Esophagus muscularis mucosa (tissue), 4 donors: ENCODE measurements at places on chromosomes 1 and 21. TPM values are rescaled to one million over a fixed set of nuclear protein-coding genes. Genes with fewer than 3 reads are reported as not detected.

RPE65 gene
- total RNA-seq = not detected

RAVER2 gene
- 17.9 TPM for total RNA-seq

KRTAP12-2 gene
- not detected for total RNA-seq

VHLL gene
- not detected for total RNA-seq

CCT3 gene
- total RNA-seq = 172 TPM

GSTM1 gene
- total RNA-seq = not detected

HSD11B1 gene
- 5.4 TPM for total RNA-seq

BGLAP gene
- not detected for total RNA-seq

FTCD gene
- not detected for total RNA-seq

RAB29 gene
- total RNA-seq = 50.4 TPM

GRCh38 chr1:99685516-99686180 lies 39.7 kb downstream of the PALMD start:
- no peaks in the 10 kb centered on the region for H3K27me3 ChIP-seq
- peak; percentile 93 for DNase-seq
- H3K27ac ChIP-seq = peak overlapping the region; percentile 58

GRCh38 chr1:107555578-107555977 lies 409.4 kb downstream of the VAV3 start:
- no peak overlapping the region for H3K27ac ChIP-seq
- no peaks in the 10 kb centered on the region for H3K27me3 ChIP-seq
- H3K4me1 ChIP-seq = no peaks in the 10 kb centered on the region
- DNase-seq = no peak
- no peak overlapping the region for H3K4me3 ChIP-seq

- H3K4me1 ChIP-seq = peaks cover 30% of the 10 kb centered on the region
- no peak overlapping the region for H3K4me3 ChIP-seq
- no peaks in the 10 kb centered on the region for H3K27me3 ChIP-seq
These were observed 3.1 kb downstream of the LRP8 start for GRCh38 chr1:53324728-53325297.

DNA sequence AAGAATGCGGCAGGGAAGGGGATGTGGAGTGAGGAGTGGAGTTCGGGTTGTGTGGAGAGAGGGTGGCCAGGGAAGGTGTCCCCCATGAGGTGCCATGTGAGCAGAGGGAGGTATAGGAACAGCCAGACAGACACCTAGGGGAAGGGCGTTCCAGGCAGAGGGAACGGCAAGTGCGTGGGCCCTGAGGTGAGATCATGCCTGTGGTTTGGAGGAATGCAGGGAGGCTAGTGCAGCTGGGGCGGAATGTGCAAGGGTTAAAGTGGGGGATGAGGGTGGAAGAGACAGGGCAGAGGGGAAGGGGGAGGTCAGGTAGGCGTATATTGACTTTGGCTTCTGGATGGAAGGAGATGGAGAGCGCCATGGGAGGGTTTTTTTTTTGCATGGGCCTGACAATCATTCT lies 31.6 kb upstream of the PADI6 start:
- no peak for DNase-seq
- H3K36me3 ChIP-seq = no peaks in the 10 kb centered on the region
- no peaks in the 10 kb centered on the region for H3K4me1 ChIP-seq
- H3K4me3 ChIP-seq = no peak overlapping the region

DNA sequence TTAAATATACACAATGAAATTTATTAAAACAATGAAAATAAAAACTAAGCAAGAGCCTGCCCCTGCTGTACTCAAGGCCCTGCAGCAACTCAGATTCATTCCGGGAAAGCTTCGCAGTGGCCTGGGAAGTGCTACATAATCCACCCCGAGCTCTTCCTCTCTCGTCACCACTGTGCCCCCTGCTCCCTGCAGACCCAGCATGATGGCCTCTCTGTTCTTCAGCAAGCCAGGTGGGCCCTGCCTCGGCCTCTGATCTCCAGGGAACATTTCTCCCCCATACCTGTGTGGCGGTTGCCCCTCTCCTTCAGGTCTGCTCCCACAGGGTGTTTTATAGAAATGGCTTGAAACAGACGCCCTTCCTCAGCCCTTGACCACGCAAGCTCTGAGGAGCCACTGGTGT lies 10.6 kb downstream of the RNF187 start:
- H3K4me1 ChIP-seq = peaks cover 14% of the 10 kb centered on the region
- H3K27ac ChIP-seq = no peak overlapping the region
- no peak for DNase-seq
- H3K27me3 ChIP-seq = no peaks in the 10 kb centered on the region

DNA sequence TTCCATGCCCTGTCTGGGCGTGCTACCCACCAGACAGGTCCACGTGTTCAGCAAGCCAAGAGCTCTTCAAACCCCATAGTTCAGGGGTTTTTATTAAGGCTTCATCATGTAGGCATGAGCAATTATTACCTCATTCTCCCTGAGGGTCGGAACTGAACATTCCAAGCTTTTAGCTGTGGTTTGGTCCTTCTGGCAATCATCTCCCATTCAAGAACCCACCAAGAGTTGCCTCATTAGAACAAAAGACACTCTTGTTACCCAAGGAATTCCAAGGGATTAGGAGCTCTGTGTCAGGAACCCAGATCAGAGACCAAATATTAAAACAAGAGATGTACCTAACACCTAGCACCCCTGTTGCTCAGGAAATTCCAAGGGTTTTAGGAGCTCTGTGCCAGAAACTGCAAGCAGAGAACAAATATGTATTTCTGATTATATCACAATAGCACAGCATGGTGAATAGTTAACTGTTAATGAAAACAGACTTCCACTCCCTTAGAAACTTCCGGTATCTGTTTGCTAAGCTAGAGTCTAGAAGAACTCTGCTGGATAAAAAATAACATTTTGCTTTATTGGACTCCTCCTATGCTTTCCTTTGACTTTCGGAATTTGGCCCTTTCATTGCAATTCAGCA lies 201.2 kb upstream of the L1TD1 start:
- H3K4me3 ChIP-seq = no peak overlapping the region
- H3K4me1 ChIP-seq = no peaks in the 10 kb centered on the region
- H3K27me3 ChIP-seq = no peaks in the 10 kb centered on the region
